ENCODE measurements at places on chromosomes 2 and 18.

- DNase-seq = no peak
These were observed 8.5 kb downstream of the ONECUT2 start for GRCh38 chr18:57443702-57444101.

DNA sequence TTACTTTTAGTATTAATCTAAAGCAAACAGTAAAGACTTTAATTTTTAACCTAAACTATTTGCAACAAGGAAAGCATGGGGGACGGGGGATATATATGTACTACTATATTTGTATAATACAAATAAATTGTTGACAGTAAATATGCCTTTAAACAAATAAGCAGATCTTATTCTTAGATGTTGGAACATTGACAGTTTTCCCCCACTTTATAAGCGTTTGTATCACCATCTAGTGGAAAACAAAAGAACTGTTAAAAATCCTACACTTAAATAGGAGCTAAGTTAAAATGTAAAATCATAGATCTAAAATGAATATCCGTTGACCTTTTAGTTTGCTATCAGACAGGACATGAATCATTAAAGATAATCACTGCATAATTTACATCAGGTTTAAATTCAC lies 50.0 kb downstream of the RBBP8 start:
- no peak for DNase-seq

GRCh38 chr2:59339121-59339836 lies 1098.2 kb upstream of the FANCL start:
- DNase-seq = no peak

DNA sequence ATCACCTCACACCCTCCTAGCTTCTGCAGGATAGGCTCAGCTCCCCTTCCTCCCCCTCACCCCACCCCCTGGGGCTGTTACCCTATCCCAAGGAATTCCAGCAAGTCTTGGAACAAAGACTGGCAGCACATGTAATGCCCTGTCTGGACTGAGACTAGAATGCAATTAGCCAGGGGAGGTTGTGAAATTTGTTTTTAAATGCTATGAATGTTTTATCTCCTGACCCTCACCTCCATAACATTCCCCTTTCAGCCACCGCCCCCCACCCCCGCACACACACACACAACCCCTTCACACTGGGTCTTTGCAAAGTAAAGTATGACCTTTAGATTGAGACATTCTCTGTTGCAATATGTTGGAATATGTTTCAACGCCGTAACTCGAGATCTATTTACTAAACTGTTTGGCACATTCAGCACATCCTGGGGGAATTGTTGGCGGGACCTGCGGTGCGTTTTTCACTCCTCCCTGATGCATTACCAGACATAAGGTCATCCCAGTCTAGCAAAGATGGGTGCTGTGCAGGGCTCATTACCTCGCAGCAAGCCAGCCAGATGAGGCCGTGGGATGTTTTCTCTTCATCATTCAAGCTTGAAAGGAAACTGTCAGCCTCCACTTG lies 290.7 kb upstream of the SLC14A2 start:
- no peak for DNase-seq

DNA sequence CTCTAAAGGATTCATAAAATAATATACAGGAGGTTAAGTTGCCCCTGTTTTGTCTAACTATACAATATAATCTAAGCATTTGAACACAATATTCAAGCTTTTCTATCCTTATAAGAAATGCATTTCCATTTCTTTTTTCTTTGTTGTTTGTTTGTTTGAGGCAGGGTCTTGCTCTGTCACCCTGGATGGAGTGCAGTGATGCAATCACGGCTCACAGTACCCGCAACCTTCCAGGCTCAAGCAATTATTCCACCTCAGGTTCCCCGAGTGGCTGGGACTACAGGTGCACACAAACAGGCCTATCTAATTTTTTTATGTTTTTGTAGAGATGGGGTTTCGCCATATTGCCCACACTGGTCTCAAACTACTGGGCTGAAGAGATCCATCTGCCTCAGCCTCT lies 307.8 kb downstream of the ZNF804A start:
- no peak for DNase-seq

DNA sequence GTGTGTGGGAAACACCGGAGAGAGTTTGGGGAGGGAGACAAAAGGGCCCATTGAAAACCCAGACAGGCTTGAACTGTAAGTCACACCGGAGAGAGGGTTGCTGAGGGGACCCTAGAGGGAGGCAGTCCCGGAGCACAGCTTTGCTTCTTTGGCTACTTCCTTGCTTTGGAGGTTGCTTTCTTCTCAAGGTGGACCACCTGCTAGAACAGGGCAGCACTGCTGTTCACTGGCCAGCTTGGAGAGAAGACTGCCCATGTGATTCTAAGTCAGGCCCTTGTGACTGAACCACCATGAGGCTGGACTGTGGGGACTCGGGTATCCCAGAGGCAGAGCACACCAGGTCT lies 4.4 kb downstream of the ACTG2 start:
- DNase-seq = no peak

DNA sequence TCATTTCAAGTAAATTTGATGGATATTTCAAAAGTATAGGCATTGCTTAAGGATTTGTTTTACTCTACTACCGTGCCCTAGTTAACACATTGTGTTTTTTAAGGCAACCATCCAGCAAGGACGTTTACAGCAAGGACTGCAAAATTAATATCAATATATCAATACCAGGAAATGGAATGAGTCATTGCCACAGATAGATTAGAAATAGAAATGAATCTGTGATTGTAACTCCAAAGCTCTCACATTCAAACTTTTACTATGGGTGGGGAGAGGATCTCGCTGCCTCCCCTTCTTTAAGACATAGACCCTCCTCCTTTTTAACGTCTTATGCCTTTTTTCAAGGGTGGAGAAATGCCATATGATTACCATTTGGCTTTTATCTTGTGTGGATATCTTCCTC lies 3.8 kb downstream of the CD28 start:
- no peak for DNase-seq
